ENCODE measurements at places on chromosomes 3 and 15.

GRCh38 chr3:112382543-112383160 lies 49.7 kb downstream of the CD200 start:
- DNase-seq, result no peak

- no peak for DNase-seq
Observed at GRCh38 chr3:189040656-189041335, 131.0 kb upstream of the TPRG1 start.

DNA sequence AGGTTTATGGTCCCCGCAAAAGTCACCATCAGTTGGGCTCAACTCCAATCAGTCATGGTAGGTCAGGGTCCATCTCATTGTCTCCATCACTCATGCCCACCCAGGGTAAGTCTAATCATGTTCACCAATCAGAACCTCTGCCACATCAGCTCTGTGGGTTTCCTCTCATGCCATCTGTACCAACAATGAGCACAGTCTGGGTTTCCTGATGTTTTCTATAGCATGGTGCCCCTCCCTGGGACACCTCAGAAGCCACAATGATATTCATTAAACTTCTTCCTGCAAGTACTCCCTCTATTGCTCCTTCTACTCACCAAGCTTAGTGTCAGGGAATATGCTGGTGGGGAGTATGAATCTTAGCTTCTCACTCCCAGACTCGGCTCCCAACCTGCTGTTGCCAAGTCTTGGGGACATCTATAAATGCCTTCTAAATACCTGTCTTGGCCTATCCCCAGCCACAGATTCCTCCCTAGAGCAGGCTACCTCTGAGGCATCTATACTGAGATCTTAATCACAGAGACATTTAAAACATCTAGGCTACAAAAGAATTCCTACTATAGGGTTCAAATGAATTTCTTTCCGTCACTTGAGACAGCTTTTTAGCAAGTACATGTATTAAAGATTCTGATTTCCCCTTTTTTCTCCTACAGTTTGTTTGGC lies 5.0 kb upstream of the CCR2 start:
- DNase-seq, result no peak

DNA sequence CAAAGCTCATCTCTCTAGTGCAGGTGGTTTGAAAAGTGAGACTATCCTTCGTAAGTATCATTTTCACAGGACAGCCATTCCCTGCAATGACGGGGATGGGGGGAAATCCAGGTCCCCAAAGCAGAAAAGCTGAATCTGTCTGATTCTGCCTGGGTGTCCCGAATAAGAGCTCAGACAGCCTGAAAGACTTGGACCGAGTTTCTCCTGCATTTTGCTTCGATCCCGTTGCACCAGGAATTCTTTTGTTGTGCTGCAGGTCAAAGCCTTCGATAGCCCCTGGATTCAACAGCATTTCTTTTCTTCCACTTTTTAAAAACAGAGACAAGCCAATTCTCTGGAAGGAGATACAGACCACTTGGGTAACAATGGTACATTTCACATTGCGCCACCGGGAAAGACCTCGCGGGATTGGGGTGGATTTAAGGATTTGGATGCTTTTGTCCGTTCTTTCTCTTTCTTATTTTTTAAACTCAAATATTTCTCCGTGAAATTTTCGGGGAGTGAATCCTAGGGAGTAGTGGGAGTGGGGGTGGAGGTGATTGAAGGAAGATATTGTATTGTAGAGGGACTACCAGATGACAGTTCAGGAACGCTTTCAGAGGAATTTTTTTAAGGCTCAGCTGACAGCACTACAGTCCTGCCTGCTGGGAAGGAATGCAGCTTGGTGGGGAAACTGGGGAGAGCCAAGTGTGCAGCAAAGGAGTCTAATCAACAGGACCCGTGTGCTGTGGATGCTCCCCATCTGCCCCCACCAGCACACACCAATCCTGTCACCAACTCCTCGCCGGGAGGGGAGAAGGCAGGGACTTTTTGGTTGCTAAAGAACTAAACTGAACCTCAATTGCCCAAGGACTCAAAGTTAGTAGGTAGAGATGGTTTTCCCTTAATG lies 2.6 kb downstream of the SLITRK3 start:
- DNase-seq, result no peak

- DNase-seq, result no peak
Observed at GRCh38 chr3:119624002-119624720, 26.5 kb downstream of the PLA1A start.

DNA sequence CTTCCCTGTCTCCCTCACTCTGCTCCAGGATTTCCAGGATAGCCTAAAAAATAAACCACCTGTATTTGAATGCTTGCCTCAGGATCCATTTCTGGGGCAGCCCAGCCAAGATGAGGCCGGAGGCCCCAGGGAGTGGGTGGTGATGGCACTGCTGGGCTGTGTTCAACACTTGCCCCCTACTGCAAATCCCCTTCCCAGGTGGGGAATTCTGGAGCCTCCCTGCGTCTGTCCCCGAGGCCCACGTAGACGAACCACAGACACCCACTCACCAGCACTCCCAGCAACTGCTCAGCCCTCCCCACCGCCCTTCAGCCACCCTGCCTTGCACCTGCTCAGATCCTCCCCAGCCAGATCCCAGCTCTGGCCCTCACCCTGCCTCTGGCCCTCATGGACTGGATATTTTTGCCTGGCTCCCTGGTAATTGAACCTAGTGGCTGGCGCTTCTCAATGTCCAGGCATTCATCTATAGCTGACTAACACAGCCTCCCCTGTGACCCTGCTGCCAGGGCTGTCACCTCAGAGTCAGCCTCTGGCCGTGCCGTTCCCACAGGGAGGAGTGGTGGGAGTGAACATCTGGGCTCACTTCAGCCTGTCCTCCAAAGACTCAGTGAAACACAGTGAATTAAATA lies 17.1 kb upstream of the EPB42 start:
- DNase-seq, result no peak

- DNase-seq, result no peak
Observed at GRCh38 chr15:26628879-26629529, 143.9 kb downstream of the GABRB3 start.

GRCh38 chr3:18047052-18047451 lies 304.6 kb upstream of the TBC1D5 start:
- no peak for DNase-seq

DNA sequence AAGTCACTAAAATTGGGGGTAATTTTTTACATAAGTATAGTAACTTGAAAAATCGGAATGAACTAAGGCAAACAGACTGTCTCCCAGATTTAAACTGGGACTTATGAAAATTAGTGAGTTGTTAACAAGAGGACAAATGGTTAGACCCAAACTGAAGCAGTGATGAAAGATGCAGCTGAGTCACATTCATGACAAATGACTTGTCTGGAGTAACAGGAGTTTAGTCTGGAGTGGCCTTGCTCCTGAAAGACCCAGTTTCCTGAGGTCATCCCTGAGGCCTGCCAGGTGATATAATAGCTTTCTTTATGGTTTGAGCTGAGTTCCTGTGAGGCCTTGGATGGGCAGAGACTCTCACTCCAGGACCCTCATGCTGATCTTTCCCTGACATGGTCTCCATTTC lies 9.6 kb upstream of the CTDSPL start:
- no peak for DNase-seq

DNA sequence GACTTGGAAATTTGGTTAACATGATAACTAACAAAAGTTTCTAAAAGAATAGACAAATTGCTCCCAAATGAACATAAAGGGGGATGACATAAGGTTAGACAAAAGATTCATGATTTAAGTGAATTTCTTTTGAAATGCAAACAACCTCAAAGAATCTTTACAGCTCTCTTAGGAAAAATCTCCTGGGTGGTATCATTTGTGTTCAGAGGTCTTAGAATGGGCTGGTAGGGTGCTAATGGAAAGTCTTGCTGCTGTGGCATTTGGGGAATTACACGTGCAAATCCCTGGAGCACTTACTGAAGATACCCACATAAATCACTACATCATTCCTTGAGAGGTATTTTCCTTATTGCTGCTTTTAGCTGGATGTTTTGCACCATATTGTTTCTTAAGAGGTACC lies 14.4 kb upstream of the ROBO2 start:
- no peak for DNase-seq

DNA sequence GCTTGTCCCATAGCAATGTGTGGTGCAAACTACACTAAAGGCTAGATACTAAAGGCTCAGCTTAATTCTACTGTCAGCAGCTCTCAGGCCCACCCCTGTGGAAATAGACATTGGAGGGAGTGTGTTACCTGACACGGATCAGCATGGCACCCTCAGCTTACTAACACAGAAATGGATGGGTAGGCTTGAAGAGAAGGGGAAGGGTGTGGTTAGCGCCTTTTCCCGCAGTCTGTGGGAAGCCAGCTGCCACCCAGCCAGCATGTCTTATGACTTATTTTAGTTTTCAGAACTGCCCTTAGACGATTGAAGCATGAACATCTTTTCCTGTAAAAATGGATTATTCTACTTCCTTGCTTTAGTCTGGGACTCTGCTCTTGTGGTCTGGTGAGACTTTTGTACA lies 25.8 kb upstream of the ADPGK start:
- DNase-seq, result no peak

- no peak for DNase-seq
Observed at GRCh38 chr3:59128685-59129084, 78.9 kb upstream of the CFAP20DC start.

- DNase-seq, result no peak
Observed at GRCh38 chr3:147240581-147240980, 165.8 kb downstream of the ZIC4 start.

DNA sequence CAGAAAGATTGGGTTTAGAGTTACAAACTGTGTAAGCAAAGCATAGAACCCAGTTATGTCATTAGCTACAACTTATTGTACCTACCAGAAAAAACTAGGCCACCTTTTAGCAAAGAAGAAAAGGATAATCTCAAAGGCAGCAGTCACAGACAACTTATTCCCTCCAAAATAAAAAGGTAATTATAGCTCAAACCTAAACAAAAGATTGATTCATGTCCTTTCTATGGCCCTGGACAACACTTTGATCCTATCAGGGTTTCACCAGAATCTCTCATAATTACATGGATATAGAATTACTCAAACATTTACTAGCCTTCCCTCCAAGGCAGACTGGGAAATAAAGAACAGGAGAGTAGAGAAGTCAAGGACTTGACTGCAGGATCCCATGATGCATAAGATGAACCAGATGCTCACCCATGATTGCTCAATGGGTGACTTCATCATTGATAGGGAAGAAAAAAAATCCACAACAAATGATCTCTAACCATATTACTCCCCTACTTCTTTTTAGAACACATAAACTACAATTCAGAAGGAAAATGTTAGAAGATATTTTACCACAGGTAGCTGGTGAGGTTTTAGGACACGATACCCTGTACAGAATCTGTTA lies 17.4 kb downstream of the DET1 start:
- DNase-seq, result no peak

GRCh38 chr15:68217341-68217740 lies 12.2 kb downstream of the CLN6 start:
- DNase-seq, result no peak

DNA sequence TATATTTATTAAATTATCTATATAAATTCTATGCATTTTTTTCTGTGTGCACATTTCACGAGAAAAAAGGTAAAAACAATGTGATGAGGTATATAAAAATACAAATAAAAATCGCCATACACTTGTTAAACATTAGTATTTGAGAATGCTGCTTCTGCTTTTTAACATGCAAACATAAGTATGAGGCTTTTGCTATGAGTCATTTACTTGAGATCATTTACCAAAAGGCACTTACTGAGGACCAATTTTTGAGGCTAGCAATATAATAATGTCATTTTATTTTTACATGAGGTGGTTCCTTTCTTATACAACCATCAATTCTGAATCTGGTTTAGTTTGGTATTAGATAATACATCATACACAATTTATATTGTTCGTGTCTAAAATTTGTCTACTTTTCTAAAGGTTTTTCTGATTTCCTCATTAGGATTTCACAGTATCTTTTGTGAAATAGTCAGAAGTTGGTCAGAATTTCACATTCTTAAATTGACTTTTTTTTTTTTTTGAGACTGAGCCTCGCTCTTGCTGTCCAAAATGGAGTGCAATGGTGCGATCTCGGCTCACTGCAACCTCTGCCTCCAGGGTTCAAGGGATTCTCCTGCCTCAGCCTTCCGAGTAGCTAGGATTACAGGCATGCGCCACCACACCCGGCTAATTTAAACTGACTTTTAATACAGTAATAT lies 25.6 kb downstream of the DCUN1D1 start:
- DNase-seq, result no peak

- no peak for DNase-seq
Observed at GRCh38 chr15:98384328-98385029, 263.9 kb upstream of the IGF1R start.

DNA sequence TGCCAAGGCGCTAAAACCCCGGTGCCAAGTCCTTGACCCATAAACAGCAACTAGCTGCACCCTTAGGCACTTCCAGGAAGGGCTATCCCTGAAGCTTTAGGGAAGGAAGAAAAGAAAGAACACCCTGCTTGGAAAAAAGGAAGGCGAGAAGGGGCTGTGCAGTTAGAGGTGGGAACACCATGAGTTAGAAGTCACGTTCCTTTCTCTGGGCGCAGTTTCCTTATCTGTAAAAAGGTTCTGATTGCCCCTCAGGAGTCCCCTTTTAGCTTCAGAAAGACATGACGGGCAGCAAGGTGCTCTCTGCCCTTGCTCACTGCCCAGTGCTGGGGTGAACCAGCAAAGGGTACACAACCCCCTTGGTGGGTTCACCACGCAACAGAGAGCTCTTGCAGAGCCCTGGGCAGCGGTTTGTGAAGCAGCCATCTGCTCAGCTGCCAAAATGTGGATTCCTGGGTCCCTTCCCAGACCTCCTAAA lies 798 bp downstream of the GCHFR start:
- no peak for DNase-seq

DNA sequence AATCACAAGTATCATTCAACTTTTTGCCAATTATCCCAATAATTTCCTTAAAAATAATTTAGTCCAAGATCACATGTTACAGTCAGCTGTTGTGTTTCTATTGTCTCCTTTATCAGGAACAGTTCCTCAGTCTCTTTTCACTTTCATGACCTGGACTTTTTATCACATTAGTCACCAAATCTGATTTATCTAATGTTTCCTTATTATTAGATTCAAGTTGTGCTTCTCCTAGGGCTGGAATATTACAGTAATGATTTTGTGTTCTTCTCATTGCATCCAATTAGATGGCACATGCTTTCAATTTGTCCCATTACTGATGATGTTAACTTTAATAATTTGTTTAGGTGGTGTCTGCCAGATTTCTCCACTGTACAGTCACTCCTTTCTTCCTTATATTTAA lies 66.3 kb upstream of the DCBLD2 start:
- no peak for DNase-seq

DNA sequence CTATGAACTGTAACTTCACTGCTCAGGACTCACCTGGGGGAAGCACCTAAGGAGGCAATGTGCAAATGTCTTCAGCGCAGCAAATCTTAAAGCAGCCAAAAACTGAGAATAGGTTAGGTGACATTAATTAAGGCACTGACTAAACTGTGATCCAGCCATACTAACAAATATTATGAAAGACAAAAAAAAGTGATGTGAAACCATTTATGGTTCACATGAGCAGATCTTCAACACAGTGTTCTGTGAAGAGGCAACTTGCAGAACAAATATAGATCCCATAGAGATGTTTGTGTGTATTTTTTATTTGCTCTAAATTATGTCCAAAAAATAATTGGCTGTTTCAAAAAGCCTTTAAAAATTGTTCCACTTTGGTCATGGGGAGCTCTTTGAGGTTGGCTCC lies 24.1 kb upstream of the MITF start:
- DNase-seq, result no peak

- no peak for DNase-seq
Observed at GRCh38 chr3:103388214-103388613, 953.4 kb downstream of the ZPLD1 start.

- no peak for DNase-seq
Observed at GRCh38 chr3:9111866-9112265, 137.6 kb downstream of the SRGAP3 start.

- DNase-seq, result no peak
Observed at GRCh38 chr3:27507515-27508266, 23.5 kb upstream of the SLC4A7 start.
